ENCODE measurements at places on chromosomes 2 and 18.

DNA sequence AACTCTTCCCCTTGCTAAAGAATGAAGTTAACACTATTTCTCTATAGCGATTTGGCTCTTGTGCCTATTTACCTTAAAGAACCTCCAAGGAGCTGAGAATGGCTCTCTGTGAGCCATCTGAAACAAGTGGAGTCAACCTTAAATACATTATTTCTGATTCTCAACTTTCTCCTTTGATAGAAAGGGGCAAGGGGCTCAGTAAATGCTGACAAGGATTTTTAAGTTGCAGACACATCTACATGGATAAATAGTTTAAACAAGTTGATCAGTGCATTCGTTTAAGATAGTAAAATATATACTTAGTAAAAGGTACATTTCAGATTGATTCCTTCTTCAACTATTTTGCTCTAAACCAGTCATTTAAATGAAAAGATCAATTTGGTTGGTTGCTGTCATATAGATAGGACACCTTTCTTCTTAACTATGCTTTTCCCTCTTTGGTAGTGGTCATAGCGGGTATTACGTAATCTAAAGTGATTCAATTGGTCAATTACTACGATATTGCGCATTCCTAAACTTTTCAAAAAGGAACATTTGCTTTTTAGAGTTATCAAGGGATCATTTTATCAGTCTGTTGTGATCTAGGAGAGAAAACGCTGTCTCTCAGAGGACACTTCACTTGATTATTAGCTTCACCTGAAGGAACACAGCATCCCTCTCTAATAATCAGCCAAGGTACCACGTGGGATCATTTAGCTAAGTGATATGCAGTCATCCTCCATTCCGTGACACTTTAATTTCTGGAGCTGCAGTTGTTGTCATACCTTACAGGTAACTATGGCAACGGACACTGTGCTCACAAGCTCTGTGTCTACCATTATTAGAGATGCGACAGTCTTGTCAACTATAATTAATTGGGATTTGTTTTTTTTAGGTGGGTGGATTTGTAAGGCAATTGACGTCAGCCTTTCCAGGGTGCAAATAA is 50.9 kb upstream of the KCNE4 start:
- DNase-seq = no peak

DNA sequence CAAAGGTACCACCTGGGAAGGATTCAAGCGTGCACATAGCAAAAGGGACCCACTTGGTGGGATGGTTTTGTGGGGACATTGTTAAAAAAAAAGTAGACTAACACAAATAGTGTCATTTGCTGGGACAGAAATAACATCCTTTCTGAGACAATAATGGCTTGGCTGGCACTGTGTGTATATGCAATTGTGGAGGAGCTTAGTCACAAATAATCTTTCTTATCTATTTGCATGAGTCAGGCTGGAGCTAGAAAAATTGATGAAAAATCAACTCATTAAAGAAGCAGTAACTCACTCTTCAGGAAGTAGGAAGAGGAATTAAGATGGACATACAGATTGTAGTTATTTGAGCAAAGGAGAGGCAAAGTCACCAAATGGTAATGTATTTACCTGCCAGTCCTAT is 29.5 kb upstream of the ITGB6 start:
- DNase-seq = no peak

- no peak for DNase-seq
Measured at GRCh38 chr2:71962911-71963694, 184.6 kb downstream of the CYP26B1 start.

DNA sequence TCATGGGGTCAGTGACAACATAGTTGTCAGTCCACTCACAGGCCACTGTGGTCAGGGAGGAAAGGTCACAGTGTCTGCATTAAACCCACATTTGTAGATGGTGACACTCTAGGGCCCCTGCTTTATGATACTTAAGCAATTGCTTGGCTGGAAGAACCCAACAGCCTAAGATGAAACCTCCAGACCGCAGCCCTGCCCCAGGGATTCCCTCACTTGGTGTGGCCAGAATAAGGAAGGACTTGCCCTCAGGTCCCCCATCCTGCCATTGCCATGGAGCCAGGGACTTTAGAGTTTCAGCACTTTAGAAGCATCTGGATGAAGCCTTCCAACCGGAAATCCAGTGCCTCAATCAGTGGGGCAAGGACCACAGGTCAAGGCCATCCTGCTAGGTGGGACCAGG is 63.9 kb upstream of the LAPTM4A start:
- DNase-seq = no peak

- no peak for DNase-seq
Measured at GRCh38 chr18:11279461-11279860, 130.1 kb upstream of the PIEZO2 start.

- no peak for DNase-seq
Measured at GRCh38 chr2:165718610-165719210, 75.3 kb downstream of the GALNT3 start.

DNA sequence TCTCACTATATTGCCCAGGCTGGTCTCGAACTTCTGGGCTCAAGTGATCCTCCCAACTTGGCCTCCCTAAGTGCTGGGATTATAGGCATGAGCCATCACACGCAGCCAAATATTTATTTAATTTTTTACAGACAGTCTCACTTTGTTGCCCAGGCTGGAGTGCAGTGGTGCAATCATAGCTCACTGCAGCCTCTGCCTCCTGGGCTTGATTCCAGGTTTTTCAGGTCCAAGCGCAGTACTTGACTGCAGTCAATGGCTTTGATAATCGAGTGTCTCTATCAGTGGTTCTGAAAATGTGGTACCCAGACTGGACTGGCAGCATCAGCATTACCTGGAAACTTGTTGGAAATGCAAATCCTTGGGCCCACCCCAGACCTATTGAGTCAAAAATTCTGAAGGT is 63.1 kb downstream of the PLB1 start:
- DNase-seq = no peak

- no peak for DNase-seq
Measured at GRCh38 chr2:207836521-207837133, 66.9 kb upstream of the FZD5 start.

- DNase-seq = no peak
Measured at GRCh38 chr2:134718817-134719814, at the start of gene TMEM163. Gene TMEM163, minus strand, starts transcription at chr2:134719000.

DNA sequence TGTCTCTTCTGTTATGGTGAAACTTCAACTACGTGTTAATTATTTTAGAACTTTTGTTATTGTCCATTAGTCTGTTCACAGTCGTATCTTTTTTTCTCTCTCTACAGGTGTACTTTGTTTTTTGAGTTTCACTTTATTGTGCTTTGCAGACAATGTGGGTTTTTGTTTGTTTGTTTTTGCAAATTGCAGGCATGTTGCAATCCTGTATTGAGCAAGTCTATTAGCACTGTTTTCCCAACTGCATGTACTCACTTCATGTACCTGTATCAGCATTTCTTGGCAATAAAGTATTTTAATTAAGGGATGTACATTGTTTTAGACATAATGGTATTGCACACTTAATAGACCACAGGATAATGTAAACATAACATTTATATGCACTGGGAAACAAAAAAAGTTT is 99.1 kb upstream of the FAM110C start:
- DNase-seq = no peak

DNA sequence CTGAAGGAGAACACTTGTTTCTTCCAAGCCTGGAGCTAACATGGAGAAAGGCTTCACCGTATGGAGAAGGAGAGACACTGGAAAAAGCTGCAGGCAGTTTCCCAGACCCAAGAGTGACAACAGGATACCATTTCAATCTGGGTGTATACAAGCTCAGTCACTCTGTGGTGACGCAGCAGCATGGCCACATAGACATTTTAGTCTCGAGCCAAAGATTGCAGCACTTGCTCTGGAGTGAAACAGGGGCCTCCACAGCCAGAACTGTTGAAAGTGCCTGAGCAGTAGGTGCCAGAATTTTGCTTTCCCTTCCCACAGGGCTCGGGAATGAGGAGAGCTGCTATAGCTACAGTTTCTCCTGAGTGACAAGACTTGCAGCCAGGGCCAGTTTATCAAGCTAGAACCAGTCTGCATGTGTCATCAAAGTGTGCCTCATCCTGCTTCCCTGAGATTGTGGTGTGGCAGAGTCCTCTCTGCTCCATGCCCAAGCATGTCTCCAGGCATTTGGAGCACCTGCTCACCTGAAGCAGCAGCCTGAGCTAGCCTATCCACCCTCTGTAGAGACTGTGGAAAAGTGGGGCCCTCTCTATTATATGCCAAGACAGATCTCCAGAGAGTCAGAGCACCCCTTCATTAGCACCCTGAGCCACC is 234.6 kb upstream of the CDH19 start:
- DNase-seq = no peak

DNA sequence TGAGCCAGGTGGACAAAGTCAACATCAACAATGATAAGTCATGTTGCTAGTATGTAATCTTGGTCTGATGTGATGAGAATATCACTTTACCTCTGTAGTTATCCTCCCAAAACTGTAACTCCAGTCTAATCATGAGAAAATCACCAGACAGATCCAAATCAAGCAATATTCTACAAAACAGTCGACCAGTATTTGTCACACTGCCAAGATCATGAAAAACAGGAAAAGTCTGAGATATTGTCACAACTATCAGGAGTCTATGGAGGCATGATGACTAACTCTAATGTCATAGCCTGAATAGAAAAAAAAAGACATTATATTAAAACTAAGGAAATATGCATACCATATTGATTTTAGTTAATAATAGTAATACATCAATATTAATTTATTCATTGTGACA is 1883.3 kb upstream of the CELF4 start:
- DNase-seq = no peak

DNA sequence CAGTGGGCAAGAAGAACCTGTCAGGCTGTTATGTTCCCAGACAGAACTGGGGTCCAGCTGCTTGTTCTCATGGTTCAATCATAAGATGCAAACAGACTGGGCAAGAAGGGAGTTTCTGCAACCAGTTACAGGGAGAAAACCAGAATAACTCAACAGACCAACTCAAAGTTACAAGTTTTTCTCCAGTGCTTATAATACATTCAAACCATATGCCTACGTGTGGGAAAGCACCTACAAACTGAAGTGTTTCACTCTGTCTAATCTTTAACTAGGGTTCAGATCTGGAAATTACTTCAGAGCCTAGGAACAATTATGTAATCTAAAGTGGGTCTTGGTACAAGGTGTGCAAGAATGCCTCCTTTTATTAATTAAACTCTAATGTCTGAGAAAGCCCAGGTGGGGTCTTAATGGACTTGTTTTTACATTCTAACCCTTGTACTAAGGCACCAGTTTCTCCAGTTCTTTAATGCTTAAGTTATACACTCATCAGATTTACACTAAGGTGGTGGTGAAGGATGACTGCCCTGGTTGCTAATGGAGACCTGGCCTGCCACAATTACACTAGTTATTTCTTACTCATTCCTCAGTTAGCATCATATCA is 951.9 kb downstream of the TSN start:
- DNase-seq = no peak

DNA sequence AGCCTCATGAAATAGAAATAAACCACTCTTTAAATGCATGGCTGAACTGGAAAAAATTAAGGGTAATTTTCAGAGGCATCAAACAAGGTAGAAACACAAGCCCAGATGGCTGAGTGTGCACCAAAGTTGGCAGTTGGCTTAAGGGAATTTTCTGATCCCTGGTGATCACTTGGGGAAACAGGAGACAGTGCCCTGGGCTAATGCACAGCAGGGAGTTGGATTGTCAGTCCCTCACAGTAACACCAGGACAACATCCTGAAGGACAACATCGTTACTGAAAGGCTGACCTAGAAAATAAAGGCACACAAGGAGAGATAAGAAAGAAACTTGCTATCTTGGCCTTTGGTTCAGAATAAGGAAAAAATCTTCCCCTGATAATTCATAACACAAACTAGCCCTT is 417.0 kb downstream of the SLC4A3 start:
- DNase-seq = no peak

All from stimulated activated CD8-positive, alpha-beta memory T cell treated with anti-CD3 and anti-CD28 coated beads, Interleukin-4, amount 100 ng/mL, for 1 hour (primary cell).